ENCODE measurements at places on chromosomes 2 and 18. TPM values are rescaled to one million over a fixed set of nuclear protein-coding genes. Genes with fewer than 3 reads are reported as not detected.
A peak's percentile ranks its signal among the peaks of the same experiment; 100 is the strongest.

DNA sequence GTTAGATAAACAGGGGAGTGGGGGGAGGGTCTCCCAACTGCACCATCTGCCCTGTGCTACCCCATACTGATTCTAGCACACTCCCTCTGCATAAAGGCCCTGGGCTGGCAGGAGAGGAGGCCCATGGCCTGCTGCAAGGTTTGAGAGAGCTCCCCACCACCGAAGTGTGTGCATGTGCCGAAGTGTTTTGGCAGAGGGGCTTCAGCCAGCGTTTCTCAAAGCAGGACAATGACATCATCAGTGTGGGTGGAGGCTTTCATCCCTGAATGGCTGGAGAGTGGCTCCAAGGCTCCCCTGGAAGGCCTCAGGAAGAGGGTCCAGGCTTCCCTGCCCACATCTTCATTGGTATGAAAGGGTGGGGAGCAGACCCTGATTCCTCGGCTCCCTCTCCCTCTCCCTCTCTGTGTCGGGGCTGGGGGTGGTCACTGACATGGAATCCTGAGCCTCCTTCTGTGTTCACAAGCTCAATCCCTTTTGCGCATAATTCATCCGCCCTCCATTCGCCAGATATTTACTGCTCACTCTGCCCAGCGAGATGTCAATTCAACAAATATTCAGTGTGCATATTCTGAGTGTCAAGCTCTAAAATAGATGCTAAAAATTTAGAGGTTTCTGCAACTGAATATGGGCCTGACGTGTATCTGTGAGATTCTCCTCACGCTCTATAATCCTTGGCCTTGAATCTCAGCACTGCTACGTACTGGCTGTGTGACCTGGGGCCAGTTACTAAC is 122.1 kb downstream of the CELF4 start:
- H3K27me3 ChIP-seq: no peaks in the 10 kb centered on the region
- H3K4me1 ChIP-seq: no peaks in the 10 kb centered on the region
- H3K4me3 ChIP-seq: no peak overlapping the region
- H3K27ac ChIP-seq: no peak overlapping the region

GKN1 gene
- 1.9 TPM for total RNA-seq

DNA sequence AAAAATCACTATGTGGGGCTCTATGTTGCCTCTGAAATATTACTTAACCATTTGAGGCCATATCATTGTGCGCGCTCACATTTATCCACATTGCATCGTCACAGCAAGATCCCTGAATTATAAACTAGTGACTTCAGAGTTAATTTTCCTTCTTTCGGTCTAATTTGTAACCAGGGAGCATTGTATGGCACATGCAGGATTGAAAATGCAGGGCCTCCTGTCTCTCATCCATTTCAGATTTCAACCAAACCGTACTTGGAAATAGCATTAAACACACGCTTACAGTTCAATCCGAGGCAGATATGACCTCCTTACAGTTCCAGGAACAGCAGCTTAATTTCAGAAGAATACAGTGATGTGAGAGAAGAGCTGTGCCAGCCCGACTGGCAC is 532 bp downstream of the MYOM1 start:
- peaks cover 3% of the 10 kb centered on the region for H3K4me1 ChIP-seq
- peak overlapping the region; percentile 68 for H3K4me3 ChIP-seq
- DNase-seq: no peak
- H3K27me3 ChIP-seq: no peaks in the 10 kb centered on the region
- H3K27ac ChIP-seq: peak overlapping the region; percentile 84
- peaks cover 9% of the 10 kb centered on the region for H3K36me3 ChIP-seq

EGR4 gene
- total RNA-seq: not detected

GRCh38 chr2:41527525-41528323 is 520.1 kb upstream of the PKDCC start:
- H3K27ac ChIP-seq: no peak overlapping the region
- no peak for DNase-seq
- H3K4me1 ChIP-seq: no peaks in the 10 kb centered on the region
- no peaks in the 10 kb centered on the region for H3K27me3 ChIP-seq
- H3K4me3 ChIP-seq: no peak overlapping the region
- no peaks in the 10 kb centered on the region for H3K36me3 ChIP-seq

DLX2 gene
- total RNA-seq: not detected

DNA sequence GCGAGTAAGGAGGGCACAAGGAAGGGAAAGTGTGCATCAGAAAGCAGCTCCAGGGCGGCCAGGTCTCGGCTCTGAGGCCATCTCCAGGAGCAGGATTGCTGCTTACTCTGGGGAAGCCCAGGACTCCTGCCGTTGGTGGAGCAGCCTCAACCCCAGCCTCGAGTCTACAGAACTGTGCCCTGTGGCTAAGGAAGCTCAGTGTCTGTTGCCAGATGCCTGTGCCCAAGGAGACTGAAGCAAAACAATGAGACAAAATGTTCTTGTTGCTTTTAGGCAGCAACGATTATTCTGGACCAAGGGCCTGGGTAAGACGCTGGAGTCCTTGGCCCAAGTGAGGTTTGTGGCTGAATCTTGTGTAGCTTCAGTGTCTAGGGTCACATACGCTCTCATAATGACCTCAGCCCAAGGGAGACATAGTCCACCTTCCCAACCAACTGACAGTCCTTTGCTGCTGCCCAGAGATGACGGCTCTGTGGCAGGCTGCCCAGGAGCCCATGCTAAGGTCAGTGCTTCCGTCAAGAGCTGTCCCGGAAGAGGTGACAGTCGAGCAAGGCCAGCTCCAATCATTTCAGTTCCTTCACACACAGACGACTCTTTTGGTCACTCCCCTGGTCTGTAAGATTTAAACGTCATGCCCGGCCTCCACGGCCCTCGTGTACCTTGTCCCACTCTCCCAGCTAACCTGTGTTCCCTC is 223.8 kb downstream of the TTC32 start:
- no peaks in the 10 kb centered on the region for H3K36me3 ChIP-seq
- H3K4me3 ChIP-seq: no peak overlapping the region
- no peak for DNase-seq
- H3K27ac ChIP-seq: peak overlapping the region; percentile 76
